Purkinje cell (primary cell): ENCODE measurements at places on chromosomes 12 and 14. TPM values are rescaled to one million over a fixed set of nuclear protein-coding genes. Genes with fewer than 3 reads are reported as not detected.

The DLK1 gene
- not detected in 2 replicates for polyA plus RNA-seq

The CIDEB gene
- polyA plus RNA-seq = 3.6 TPM in 1 of 2 replicates, not detected in the other

The ASIC1 gene
- polyA plus RNA-seq = 14.0 and 20.6 TPM in 2 replicates

The TAS2R9 gene
- polyA plus RNA-seq = not detected in 2 replicates

The IFNG gene
- polyA plus RNA-seq = not detected in 2 replicates

The KRT71 gene
- not detected in 2 replicates for polyA plus RNA-seq

The FLRT2 gene
- polyA plus RNA-seq = 0.14 and 4.9 TPM in 2 replicates

The PPP2R5E gene
- 25.0 and 25.9 TPM in 2 replicates for polyA plus RNA-seq

The GPR137C gene
- polyA plus RNA-seq = 11.9 and 16.9 TPM in 2 replicates

The RNASE9 gene
- not detected in 2 replicates for polyA plus RNA-seq
